ENCODE measurements at places on chromosomes 5 and 9.

DNA sequence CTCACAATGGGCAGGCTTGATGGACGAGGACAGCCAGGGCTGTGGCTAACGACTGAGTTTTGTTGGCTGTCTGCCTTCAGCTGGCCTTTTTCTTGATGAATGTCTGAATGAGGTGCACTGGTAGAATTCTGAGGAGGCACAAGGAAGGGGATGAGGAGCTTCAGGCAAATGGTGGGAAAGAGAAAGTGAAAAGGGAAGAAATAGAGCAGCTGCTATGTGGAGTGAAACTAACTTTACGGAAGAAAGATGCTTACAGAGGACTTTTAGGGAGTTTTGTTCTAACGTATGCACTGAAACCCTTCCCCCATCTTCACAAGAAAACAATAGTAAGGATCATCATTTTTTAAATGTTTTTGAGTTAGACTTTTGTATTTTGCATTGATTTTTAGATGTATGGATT lies 45.3 kb downstream of the OR2K2 start:
- no peak for DNase-seq

GRCh38 chr5:149724884-149725283 lies 5.2 kb upstream of the PPARGC1B start:
- no peak for DNase-seq

DNA sequence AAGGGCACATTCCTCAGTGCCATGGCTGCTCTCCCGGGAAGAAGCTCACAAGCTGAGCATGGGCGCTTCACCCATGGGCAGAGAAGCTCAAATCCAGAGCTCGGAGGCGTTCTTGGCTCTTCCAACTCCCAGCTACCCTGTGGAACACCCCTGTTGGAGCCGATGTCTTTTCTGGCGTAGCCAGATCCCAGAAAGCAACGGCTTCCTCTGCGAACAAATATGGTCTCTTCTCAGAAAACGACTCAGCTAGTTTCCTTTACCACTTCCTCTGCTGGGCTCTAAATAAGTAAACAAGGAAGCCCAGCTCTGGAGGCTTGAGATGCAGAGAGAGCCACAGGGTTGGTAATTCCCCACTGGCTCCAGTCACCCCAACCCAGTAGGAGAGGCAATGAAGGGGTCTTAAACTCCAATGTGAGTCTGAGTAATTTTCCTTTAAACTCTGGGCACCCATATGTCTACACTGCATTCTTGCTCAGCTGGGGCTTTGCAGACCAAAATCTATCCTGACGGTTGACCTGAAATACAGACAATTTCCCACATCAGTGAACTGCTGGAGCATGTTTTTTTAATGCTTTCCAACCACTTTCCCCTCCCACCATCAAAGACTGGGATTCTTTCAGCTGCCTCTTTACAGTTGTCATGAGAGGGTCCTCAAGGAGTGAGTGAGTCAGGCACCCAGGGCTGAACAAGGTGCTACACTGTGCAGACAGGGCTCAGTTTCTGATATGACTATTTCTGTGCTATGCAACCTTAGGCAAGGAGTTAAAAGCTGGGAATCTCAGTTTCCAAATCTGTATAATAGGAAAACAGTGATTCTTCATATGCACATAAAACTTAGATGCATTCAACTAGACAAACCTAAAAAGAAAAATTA lies at the start of gene LCP2:
TSS of gene LCP2 (minus strand) at position 189 of the 874 bp plus-strand sequence. CDS start at position 23, 166 bp downstream.
- DNase-seq = no peak

GRCh38 chr5:116674881-116675625 lies 100.4 kb upstream of the SEMA6A start:
- no peak for DNase-seq

DNA sequence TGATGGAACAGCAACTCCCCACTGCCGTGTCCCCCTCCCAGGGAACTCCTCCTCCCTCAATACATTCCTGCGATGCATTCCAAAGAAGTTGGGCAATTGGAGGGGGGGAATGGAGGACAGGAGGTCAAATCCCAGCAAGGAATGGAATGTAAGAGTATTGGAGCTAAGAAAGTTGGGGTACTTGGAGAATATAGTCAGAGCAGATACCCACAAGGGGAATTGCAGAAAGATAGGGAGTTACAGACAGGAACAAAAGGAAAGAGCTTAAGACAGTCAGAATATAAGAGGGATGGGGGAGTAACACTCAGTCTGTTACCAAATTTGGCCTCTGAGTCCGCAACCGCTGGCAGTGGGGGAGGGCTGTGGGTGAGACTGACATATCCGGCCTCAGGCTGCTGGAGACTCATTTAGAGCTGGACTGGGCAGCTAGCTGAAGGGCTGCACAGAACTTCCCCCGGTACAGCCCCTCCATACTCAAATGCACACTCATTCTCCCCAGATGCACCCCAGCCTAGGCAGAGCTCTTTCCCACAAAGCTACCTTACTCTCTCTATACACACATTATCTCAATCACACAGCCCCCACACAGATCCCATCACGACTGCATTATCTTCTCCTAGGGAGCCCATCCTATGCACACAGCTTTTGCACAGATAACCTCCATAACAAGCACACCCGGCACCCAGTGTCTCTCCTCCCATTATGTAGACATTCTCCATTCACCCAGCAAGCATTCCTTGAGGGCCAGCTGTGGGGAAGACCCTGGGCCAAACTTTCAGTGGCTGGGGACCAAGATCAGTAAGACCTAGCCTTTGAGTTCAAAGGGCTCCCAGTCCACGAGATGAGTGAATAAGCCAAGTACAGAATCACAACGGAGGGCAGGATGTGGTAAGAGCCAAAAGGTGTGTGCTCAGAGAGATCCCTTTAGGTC lies 3.7 kb downstream of the TLN1 start:
- no peak for DNase-seq

- DNase-seq = no peak
Measured at GRCh38 chr5:127961006-127961762, 122.4 kb upstream of the SLC12A2 start.
